Activated gamma-delta T cell treated with Interleukin-2 at 50 U/mL for 16 hours (primary cell): ENCODE measurements at places on chromosomes 7 and 10.

- no peak for DNase-seq
Observed at GRCh38 chr7:27101957-27102580, 414 bp downstream of the HOXA2 start.

DNA sequence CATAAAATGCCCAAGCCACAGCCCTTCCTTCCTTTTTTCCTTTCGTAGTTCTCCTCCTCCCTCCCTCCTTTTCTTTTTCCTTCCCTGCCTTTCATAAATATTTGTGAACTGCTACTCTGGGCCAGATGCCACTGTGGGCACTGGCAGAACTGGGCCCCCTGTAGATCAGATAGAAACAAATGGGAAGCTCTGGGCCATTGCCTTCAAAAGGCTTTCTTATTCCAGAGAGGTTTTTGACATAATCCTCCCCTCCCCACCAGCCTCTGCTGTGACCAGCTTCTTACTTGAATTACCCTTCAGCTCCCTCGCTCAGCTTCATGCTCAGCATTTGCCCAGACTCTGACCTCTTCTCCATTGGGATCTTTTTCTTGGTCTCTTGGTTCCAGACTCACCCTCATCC is 886.8 kb downstream of the LRMDA start:
- DNase-seq, result no peak

GRCh38 chr10:79066411-79067240 is 2.1 kb upstream of the ZMIZ1 start:
- DNase-seq, result no peak

DNA sequence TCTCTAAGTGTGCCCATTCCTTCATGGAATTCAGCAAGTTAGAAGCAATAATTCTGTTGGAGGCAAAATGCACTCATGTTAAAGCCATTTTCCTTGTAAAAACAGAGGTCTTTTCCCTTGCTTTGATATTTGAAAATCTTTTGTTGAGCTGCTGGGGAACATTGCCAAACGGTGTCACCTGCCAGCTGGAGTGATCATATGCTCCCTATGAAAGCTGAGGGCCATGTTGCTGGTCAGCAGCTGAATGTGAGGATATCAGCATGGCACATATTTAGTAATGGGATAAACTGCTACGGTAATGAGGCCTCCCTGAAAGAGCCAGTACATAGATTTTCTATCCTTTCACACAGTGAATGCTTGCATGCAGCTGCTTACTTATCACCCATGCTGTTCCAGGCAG is 224.3 kb downstream of the THSD7A start:
- DNase-seq, result no peak

GRCh38 chr10:121919666-121920065 is 8.2 kb downstream of the ATE1 start:
- no peak for DNase-seq

DNA sequence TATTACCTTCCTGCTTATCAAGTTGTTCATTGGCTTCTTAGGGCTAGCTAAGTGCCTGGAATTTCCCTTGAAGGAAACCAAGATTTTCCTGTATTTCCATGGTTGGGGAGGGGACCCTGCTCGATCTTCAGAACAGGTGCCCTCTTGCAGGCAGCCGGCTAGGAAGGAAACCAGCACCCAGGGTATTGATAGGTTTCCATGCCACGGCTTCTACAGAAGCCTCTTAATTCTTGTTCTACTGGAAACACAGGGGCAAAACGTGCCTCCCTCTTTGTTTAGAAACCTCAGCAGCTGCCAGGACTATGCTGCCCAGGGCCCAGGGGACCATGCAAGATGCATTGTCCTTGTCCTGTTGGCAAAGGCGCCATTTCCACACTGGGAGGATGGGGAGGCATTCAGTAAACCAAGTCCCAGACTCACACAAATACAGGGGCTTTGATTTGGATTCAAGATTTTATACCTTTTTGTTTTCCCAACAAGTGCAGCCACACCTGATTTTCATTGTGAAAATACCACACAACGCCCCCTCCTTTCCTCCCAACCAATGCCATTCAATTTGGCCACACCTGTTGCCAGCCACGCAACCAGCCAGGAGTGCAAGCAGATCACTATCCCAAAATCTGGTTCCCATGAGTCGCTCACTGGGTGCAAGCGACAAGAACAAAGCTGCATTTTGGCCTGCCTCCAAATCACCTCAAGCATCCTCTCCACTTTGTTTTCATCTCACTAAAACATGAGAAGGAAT is 29.6 kb downstream of the C10orf71 start:
- DNase-seq, result no peak

DNA sequence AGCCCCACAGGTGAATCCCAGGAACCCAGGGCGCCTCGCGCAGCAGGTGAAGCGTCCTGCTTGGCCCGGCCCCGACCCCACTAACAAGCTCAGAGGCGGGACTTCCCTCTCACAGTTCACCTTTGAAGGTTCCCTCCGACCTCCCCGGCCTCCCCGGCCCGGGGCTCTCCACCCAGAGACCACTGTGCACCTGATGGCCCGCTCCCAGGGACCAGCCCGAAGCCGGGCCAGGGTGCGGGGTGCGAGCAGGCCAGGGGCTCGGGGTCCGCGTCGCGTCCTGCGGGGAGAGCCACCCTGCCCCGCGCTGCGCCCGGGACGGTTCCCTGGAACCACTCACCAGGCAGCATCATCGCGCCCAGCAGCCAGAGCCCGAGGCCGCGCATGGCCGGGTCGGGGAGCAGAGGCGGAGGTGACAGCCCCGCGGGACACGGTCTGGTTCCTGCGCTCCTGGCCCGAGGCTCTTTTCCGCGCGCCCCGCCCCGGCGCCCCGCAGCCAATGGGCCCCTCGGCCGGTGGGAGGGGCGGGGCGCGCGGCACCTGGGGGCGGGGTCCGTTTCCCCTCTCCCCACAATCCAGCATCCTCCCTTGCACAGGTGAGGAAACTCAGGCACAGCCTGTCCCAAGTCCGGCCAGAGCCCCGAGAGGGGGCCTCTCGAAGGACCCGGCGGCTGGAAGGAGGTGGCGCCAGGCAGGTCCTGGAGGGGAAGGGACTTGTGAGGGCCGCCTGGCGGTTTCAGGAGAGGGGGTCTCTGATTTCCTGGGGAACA is at the start of gene ADAM8:
TSS of gene ADAM8 (minus strand) at position 434 of the 767 bp plus-strand sequence. CDS start at position 383, 51 bp downstream.
- peak; percentile 59 for DNase-seq

DNA sequence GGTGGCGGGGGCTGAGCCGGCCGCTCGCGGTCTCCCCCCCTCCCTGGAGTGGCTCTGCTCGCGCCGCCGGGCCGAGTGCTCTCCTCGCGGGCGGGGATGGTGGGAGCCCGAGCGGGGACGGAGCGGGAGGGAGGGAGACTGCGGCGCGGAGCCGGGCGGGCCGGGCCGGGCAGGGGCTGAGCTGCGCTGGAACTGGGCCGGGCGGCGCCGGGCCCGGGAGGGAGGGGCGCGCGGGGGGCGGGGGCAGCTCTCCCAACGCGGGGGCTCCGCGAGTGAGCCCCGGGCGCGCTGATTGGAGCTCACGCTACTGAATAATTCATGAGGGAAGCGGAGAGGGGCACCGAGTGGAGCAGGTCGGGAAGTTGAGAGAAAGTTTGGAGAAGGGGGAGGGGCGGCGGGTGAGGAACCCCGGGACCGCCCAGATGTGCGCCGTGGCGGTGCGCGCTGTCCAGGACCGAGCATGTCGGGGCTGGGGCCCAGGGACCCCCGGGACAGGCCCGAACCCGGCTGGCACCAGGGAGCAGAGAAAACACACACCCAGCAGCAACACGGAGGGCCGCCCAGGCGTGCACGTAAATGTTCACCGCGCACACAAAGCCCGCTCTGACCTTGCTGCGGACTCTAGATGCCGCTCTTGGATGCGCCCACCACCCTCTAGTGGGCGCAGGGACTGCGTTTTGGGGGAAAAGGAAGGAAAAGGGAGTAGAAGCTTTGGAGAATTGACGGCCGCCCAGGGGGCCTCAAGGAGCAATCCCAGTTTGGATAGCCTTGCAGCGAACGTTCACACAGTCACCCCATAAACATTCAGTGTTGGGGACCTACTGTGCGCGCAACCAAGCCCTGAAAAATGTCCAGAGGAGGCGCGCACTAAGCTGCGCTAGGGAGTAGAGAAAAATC is at the start of gene EPHB4:
TSS of gene EPHB4 (minus strand) at position 194 of the 897 bp plus-strand sequence. CDS start 493 bp downstream, outside the sequence.
- no peak for DNase-seq

DNA sequence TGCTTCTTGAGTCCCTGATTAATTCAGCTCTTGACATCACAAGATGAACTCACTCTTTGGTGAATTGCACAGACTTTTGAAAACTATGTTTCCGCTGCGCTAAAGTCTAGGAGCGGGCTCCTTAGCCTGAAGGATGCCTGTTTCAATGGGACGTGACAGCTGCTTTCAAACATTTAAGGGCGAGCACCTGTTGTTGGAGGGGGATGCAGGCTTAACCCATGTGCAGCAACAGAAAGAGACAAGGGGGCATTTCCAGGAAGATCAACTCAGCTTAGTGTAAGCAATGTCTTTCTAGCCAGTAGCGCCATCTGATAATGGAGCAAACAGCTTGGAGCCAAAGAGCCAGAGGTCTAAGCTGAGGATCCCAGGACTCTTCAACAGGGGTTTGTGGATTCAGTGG is 8.4 kb upstream of the PFKFB3 start:
- DNase-seq, result no peak

- DNase-seq, result no peak
Observed at GRCh38 chr7:151313857-151314256, 27.8 kb upstream of the NUB1 start.

DNA sequence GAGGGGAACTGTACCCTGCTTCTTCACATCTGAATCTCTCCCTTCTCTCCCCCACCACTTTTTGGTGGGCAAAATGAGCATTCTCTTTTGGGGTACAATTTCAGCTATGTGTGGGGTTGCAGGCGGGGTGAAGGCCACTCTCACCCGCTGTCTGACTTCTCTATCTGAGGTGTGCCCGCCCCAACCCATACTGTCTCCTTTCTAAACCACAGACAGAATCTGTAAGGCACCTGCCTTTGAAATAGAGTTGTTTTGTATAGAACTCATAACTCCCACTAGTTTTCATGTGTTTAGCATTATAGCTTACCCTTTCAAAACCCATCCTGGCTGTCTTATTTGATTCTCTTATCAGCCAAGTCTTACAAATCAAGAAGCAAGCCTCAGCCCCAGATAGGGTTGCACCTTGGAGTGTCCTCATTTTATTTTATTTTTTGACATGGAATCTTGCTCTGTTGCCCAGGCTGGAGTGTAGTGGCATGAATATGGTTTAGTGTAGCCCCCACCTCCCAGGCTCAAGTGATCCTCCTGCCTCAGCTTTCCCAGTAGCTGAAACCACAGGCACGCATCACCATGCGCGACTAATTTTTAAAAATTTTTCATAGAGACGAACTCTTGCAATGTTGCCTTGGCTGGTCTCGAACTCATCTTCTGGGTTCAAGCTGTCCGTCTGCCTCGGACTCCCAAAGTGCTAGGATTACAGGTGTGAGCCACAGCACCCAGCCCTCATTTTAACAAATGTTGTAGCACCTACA is 11.9 kb downstream of the TSPAN14 start:
- peak; percentile 69 for DNase-seq

DNA sequence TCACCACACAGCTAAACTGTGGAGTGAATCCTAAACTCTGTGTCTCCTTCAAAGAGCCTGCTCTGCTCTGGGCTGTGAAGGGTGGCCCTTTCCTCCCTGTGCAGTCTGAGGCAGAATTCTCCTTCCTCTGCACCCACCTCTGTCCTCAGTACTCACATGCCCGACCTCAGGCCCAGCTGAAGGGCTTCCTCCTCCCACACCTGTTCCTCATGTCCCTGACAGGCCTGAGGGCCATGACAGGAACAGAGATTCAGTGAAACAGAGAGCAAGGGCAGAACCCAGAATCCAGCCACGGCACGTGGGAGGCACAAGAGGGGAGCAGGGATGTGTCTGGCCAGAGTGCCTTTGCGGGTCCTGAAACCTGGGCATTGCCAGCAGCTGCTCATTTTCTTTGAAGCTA is 13.9 kb downstream of the CREB3L2 start:
- no peak for DNase-seq

GRCh38 chr7:121049028-121049791 is 60.7 kb downstream of the CPED1 start:
- no peak for DNase-seq

DNA sequence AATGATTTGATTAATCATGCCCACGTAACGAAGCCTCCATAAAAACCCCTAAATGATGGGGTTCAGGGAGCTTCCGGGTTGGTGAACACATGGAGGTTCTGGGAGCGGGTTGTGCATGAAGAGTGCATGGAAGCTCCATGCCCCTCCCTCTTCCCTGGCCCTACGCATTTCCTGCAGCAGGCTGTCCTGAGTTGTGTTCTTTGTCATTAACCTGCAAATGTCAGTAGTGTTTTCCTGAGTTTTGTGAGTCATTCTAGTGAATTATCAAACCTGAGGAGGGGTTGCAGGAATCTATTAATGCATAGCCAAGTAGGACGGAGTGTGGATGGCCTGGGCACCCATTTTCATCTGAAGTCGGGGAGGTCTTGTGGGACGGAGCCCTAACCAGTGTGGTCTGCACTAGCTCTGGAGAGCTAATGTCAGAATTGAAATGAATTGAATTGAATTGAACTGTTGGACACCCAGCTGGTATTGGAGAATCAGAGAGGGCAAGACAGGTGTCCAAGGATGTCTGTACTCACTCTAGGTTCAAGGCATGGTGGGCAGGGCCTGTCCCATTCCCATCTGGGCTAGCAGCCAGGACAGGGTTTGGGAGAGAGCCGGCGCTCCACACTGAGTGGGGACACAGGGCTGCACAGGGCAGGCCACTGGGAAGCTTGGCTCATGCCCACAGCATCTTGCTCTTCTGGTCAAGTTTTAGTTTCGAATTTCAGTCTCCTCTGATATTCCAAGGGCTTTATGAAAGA is 22.3 kb upstream of the ARHGAP22 start:
- no peak for DNase-seq

- no peak for DNase-seq
Observed at GRCh38 chr10:79178614-79179163, 109.9 kb downstream of the ZMIZ1 start.

DNA sequence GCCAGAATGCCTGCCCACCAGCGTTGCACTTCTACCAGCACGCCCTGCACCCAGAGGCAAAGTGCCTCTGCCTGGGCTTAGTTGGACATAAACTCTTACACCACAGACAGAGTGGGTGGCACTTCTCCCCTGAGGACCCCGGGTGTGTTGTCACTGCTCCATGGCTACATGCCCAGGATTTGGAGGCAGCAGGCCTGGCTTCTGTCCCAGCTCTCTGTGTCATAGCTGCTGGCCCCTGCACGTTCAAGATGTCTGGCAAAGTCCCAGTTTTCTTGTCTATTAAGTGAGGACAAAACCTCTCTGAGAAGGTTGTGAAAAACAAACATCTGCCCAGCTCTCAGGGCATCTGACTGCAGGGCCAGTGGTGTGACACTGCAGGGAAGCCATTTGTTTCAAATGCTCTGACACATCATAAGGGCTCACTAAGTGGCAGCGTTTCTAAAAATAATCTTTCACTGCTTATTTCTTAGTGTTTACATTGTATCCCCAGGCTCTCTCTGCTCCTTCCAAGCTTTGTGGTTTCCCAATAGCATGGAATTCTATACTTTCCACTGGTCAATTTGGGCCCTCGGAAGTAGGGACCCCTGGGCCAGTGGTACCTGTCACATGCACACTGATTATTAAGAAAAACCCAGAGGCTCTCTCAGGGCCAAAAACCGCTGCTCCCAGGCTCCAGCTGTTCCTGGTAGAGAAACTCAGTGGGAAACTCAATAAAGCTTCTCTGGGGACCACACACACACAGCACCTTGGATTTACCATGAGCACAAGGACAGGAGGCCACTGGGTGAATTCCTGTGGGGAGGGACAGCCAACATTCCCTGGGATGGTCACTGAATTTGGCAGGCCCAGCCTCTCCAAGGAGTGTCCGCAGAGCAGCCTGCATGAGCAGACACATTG is 86.2 kb upstream of the ANLN start:
- no peak for DNase-seq

GRCh38 chr7:85150624-85151023 is 36.2 kb downstream of the SEMA3D start:
- DNase-seq, result no peak
